CMK (cell line): ENCODE measurements at places on chromosomes 12 and 14.

- DNase-seq: no peak
Observed at GRCh38 chr12:12315838-12316237, 34.2 kb downstream of the MANSC1 start.

DNA sequence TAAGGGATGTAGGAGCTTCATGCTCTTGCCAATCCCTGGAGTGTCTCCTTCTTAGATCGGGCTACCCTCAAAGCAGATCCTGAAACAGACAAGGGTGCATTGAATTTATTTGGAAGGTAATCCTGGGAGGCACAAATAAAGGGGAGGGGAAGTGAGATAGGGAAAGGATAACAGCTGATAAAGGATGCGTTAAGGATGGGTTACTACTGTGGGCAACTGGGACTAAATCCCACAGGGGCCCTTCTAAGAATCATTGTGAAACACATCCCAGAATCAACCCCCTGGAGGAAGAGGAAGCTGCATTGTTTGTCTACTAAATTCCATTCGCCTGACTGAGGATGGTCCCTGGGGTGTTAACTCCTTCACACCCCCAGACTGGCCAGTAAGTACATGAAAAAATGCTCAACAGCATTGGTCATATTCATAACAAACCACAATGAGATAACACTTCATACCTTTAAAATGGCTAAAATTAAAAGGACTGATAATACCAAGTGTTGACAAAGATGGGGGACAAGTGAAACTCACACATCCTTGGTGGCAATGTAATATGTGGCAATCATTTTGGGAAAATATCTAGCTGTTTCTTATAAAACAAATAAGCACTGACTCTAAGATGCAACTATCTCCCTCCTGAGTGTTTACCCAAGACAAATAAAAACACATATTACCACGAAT is 37.0 kb upstream of the CMKLR1 start:
- DNase-seq: no peak

GRCh38 chr12:113469224-113469948 is 2.3 kb downstream of the LHX5 start:
- no peak for DNase-seq

GRCh38 chr12:98123021-98123461 is 392.3 kb upstream of the TMPO start:
- no peak for DNase-seq

GRCh38 chr12:100576331-100577036 is 3.0 kb downstream of the GAS2L3 start:
- no peak for DNase-seq

DNA sequence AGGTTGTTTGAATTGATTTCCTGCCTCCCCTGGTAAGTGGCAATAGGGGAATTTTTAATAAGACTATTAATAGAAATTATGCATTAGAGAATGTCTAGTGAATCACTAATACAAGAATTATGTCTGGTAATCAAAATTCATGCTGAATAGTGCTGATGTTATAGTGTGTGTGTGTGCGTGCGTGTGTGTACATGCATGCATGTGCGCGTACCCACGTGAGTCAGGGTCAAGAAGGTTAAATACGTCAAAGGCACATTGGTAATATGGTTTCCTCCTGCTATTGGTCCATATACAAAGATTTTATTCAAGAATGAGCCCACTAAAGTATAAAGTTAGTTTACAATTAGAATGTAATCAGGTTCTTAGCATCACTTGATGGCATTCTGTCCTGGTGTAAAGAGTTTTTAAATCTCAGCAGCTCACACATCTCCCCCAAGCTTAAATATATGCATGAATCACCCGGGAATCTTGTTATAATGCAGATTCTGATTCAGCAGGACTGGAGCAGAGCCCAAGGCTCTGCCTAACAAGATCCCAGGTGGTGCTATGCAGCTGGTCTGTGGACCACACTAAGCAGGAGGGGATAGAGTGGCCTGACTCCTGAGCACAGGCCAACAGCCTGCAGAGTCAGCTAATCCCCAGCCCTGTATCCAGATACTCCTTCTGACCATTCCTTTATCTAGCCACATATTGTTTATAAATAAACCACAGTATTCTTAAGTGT is 43.9 kb downstream of the TTC9 start:
- no peak for DNase-seq

DNA sequence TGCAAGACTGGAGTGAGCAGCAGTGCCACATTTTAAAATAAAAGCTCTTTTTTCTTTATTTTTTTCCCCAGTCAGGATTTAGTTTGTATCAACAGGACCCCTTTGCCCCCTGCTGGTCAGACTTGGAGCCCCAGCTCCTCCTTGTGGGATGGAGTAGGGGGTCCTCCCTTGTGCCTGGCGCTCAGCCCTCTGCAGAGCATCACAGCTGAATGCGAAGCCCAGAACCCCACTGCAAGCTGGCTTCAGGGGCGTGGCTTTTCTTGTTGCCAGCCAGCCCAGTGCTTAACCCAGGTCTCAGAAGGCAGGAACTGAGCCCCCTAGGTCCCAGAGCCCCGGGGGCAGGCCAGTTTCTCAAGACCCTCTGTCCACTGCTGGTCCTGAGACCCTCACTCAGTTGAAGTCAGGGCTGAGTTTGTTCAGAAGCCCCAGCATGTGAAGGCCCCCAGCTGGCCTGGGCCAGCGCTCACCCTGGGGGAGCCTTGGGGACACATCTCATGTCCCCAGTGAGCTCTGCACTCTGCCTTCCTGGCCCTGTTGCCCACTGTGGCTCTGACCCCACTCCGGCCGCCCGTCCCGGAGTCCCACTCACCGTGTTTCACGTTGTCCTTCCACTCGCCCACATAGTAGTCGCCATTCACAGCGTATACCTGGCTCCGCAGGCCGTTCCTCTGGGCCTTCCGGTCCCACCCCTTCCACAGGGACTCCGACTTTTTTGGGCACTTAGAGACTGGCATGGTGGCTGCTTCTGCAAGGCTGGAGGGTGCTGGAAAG is 519 bp downstream of the MORN3 start:
- no peak for DNase-seq

DNA sequence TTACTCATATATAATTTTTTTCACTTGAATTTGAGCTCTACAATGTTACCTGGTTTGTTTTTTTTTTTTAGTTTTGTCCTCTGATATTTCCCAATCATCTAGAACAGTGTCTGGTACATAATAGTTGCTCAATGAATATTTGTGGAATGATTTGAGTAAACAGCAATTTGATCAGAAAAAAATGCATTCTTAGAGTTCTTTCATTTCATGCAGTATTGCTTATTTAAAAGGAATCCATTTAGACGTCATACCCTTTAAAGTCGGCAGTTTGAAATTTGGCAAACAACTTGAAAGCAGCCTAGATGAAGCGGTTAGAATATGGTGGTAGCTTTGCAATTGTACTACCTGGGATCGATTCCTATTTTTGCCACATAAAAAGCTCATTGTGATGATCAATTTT is 140.0 kb downstream of the PDE3A start:
- no peak for DNase-seq

DNA sequence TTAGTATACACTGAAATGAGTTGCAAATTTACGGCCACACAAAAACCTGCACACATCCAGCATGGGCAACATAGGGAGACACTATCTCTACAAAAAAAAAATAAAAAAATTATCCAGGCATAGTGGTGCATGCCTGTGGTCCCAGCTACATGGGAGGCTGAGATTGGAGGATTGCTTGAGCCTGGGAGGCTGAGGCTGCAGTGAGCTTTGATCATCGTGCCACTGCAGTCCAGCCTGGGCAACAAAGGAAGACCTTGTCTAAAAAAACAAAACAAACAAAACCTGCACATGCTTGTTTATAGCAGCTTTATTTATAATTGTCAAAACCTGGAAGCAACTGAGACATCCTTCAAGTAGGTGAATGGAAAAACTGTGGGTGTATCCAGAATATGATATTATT is 4.9 kb upstream of the TOMM20L start:
- no peak for DNase-seq

- no peak for DNase-seq
Observed at GRCh38 chr12:120546050-120546386, 11.9 kb downstream of the RNF10 start.

- no peak for DNase-seq
Observed at GRCh38 chr12:46005151-46005797, 14.9 kb upstream of the SCAF11 start.

- no peak for DNase-seq
Observed at GRCh38 chr14:103353362-103353761, 19.3 kb downstream of the EIF5 start.

DNA sequence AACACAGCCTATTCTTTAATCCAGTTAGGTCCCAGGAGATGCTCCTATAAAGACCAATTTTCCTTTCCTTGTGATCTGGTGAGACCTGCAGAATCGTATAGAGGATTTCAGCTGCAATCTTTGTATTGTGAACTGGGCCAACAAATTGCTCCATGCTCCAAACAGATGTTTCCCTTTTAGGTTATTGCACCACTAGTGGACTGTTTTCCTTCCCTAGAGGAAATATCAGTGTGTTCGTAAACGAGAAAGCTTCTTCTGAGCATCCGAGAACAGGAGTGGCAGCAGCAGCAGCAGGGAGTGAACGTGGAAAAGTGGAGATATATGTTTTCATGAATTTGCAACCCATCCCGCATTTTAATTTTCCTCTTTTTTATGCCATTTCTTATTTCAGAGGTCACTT is 344.1 kb upstream of the PDE3A start:
- DNase-seq: no peak

GRCh38 chr12:10395390-10395998 is 5.7 kb upstream of the KLRK1 start:
- no peak for DNase-seq

DNA sequence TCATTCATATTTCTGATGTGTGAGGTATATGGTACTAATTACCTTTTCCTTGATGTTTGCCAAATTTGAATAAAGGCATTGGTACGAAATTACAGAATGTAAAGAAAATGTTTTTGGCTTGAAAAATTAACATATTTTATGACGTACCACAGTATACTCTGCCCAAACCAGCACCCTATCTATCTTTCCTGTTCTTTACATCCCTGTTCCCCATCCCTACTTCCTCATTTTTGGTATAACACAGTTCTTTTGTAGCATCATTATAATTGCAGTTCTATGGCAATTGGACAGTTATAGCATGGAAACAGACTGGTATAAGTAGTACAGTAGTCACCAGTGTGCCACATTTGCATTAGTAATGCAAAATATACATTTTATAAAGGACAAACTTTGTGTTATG is 7.0 kb upstream of the CCT2 start:
- DNase-seq: no peak

- no peak for DNase-seq
Observed at GRCh38 chr12:56877195-56878009, 56.8 kb downstream of the SDR9C7 start.

GRCh38 chr12:14564336-14564959 is 3.2 kb downstream of the PLBD1 start:
- DNase-seq: no peak

DNA sequence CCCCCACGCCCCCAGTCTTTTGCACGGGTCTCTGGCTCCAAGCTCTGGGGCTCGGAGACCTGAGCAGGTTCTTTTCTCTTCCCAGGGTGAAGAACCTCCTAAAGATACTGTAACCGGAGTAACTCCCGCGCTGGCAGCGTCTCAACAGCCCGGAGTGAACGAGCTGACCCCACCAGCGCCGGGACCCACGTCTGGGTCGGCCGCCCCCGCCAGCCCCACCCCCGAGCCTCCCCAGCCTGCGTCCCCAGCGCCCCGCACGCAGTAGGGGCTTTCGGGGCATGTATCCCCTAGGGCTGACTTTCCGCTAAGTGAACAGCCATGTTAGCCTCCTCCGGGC is 858 bp downstream of the SLC35F4 start:
- no peak for DNase-seq

- DNase-seq: no peak
Observed at GRCh38 chr14:59358102-59358501, 107.1 kb downstream of the GPR135 start.

DNA sequence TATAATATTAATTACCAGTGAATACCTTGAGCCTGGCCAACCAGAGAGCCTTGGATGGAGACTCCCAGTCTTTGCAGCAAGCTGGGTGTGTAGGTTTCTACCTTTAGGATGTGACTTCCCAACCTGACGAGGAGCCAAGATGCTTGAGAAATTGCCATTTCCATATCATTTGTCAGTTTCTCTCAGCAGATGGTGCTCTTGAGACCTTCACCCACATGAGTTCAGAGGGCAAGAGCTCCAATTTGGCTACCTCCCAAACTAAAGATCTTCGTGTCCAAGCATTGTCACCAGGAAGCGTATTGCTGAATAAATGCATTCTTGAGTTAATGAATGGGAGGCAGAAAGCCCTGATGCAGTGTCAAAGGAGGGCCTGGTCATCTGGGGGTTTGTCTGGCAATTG is 106.4 kb upstream of the TBX5 start:
- no peak for DNase-seq

DNA sequence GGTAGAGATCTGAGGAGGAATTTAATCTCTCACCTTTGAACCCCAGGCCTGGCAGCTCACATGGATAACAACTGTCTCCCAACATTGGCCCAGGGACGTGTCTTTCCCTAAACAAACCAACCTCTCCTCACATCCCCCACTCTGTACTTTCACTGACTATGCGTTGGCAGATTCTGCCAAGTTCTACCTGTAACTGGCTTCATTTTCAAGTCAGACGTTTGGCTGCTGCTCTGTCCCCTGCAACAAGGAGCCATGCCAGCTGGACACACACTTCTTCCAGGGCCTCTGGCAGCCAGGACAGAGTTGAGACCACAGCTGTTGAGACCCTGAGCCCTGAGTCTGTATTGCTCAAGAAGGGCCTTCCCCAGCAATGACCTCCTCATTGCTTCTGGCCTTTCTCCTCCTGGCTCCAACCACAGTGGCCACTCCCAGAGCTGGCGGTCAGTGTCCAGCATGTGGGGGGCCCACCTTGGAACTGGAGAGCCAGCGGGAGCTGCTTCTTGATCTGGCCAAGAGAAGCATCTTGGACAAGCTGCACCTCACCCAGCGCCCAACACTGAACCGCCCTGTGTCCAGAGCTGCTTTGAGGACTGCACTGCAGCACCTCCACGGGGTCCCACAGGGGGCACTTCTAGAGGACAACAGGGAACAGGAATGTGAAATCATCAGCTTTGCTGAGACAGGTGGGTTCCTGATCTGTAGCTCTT is at the start of gene INHBC:
TSS of gene INHBC (plus strand) at position 268 of the 707 bp plus-strand sequence. CDS start at position 371, 103 bp downstream.
- DNase-seq: no peak

GRCh38 chr12:124814741-124815613 is 48.7 kb downstream of the SCARB1 start:
- DNase-seq: no peak

DNA sequence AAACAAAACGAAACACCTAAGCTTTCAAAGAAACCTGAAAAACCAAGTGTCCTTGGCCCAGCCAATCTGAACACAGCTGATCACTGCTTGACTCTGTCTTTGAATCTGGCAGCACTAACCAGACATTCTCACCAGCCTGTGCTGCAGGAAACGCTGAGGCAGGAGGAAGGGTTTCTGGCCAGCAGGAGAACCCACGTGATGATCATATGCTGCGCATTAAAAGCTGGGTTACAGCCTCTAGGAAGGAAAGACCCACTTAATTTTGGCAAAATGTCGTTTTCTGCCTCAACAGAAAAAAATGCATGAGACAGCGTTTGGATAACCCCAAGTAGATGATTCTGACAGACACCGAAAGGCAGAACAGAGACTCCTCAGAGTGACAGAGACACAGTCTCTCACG is 9.8 kb downstream of the APPL2 start:
- DNase-seq: no peak

DNA sequence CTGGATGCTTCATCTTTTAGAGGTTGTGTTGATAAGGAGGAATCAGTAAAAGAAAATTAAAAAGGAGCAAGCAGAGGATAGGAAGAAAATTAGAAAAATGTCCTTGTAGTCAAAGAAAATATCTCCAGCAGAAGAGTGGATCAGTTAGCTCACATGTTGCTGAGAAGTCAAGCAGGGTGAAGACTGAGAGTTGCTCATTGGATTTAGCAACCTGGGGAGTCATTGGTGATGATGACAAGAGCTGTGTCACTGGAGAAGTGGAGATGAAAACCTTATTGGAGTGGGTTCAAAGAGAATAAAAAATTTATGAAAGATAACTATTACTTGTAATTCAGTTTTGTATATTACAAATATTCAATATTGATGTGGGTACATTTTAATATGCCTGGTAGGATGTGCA is 9.8 kb downstream of the FRMD6 start:
- no peak for DNase-seq
